Stimulated activated CD4-positive, alpha-beta T cell treated with anti-CD3 and anti-CD28 coated beads, Interleukin-4, amount 100 ng/mL, for 48 hours (primary cell): ENCODE measurements at places on chromosomes 12 and 14.
A peak's percentile ranks its signal among the peaks of the same experiment; 100 is the strongest.

- DNase-seq, result peak; percentile 85
Measured at GRCh38 chr12:569803-570434, 93.3 kb downstream of the NINJ2 start.

DNA sequence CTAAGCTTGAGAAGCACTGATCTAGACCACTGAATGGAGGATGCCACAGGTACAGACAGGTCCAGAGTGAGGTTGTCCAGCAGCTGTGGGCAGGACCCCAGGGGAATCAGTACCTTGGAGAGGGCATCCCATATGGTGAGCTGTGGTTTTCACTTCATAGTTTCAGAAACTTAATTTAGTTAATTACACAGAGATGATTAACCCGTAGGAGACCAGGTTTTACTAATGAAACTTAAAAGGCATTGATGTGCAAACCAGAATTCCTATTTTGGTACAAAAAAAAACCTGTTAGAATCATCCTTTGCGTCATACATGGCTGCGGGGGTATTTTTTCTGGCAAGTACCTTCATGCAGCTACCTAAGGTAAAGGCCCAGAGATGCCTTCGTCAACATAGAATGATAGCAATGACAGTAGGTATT is 159.3 kb downstream of the DACT1 start:
- DNase-seq, result no peak

DNA sequence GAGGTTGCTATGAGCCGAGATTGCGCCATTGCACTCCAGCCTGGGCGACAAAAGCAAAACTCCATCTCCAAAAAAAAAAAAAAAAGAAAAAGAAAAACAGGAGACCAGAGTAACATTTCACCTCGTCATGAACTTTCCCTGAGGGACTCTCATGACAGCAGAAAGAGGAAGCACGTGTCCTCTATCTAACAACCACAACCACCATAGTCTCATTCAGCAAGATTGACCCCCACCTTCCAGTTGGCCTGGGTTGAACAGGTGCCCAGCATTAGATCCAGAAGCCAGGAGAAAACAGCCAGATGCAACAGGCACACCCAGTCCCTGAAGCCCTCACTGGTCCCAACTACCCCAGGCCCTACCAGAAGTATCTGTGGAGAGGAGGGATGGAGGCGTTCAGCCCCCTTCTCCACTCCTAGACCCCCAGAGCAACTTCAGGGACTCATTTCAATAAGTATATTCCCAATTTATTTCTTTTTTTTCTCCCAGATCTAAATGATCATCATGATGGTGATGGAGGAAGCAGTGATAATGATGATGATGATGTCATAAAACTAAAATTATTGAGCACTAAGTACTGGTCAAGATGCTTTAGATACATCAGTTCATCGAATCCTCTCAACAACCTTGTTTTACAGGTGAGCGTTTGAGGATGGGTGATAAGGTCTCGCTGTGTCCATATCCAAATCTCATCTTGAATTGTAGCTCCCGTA is 235.0 kb downstream of the EFCAB11 start:
- no peak for DNase-seq

DNA sequence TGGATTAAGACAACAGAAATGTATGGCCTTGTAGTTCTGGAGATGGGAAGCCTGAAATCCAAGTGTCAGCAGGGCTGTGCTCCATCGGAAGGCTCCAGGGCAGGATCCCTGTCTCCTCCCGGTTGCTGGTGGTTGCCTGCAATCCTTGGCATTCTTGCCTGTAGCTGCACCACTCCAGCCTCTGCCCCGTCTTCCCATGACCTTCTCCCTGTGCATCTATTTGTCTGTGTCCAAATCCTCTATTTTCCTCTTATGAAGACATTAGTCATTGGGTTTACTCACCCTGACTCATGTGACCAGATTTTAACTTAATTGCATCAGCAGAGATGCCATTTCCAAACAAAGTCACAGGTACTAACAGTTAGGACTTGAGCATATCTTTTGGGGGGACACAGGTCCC is 15.1 kb downstream of the TUNAR start:
- DNase-seq, result no peak

DNA sequence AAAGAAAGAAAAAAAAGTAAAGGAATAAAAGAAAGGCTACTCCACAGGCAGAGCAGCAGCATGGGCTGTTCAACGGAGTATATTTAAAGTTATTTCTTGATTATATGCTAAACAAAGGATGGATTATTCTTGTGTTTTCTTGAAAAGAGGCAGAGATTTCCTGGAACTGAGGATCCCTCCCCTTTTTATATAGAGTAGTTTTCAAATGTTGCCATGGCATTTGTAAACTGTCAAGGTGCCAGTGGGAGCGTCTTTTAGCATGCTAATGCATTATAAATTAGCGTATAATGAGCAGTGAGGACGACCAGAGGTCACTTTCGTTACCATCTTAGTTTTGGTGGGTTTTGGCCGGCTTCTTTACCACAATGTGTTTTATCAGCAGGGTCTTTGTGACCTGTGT is 383.0 kb downstream of the PCNX1 start:
- no peak for DNase-seq

GRCh38 chr14:69880044-69880487 is 850 bp downstream of the SMOC1 start:
- DNase-seq, result no peak

- no peak for DNase-seq
Measured at GRCh38 chr14:24232645-24233537, at the start of gene GMPR2. GMPR2 (plus strand) TSS chr14:24232929; CDS start chr14:24233254, 325 bp downstream.

GRCh38 chr14:74832849-74833248 is 43.1 kb downstream of the PROX2 start:
- no peak for DNase-seq

- peak; percentile 43 for DNase-seq
Measured at GRCh38 chr12:12788675-12789368, 3.4 kb downstream of the APOLD1 start.

- no peak for DNase-seq
Measured at GRCh38 chr12:26135010-26135420, 10.2 kb upstream of the BHLHE41 start.

DNA sequence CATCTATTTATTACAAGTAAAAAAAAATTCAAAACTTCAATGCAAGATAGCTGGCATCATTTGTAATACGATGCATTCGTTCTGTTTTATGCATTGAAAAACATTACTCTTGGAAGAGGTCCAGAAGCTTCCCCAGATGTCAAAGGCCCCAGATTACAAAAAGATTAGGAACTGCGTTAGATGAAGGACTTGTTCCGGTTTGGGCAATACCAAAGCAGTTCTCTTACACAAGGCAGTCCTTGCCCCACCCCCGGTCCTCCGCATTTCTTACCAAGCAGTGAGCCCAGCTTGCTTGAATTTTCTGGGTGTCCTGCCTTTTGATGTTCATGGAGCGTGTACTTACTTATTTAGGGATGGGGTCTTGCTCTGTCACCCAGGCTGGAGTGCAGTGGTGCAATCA is 4.8 kb upstream of the HVCN1 start:
- DNase-seq, result no peak

GRCh38 chr14:24093207-24093900 is 757 bp upstream of the PCK2 start:
- DNase-seq, result no peak

DNA sequence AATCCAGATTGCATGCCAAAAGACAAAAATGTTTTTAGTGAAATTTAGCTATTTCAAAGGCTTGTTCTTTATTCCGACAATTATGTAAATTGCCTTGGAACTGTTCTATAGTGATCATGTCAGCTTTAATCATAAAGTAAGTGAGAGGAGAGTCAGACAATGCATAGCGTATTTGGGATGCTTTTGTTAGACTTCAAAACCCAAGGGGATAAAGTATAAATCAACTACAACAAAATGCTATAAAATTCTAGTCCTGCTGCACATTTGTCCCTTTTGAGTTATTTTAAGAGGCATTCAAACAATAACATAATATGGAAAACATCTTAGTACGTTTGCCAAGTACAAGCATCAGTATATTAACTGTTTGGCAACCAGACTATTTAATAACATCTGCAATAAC is 11.3 kb downstream of the RTRAF start:
- no peak for DNase-seq

- no peak for DNase-seq
Measured at GRCh38 chr12:46380022-46380796, 7.6 kb upstream of the SLC38A2 start.

DNA sequence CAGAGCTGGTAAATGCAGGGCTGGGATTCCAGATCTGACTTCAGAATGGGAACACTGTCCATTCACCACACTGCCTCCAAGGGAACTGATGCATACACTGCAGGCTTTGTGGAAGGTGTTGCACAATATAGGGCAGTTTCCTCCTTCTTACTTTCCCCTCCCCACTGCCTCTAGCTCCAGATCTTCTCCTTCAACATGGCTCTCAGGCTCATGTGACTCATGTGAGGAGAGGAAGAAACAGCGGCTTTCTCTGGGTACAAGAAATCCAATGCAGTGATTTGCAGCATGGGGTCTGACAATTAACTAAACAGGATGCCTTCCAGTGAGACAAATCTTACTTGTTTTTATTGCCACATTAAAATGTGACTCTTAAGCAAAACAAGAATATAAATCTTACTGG is 447.6 kb upstream of the CCDC196 start:
- DNase-seq, result no peak

- no peak for DNase-seq
Measured at GRCh38 chr12:3134126-3134525, 56.9 kb downstream of the TSPAN9 start.

- no peak for DNase-seq
Measured at GRCh38 chr12:46222636-46223035, 46.2 kb downstream of the SLC38A1 start.

DNA sequence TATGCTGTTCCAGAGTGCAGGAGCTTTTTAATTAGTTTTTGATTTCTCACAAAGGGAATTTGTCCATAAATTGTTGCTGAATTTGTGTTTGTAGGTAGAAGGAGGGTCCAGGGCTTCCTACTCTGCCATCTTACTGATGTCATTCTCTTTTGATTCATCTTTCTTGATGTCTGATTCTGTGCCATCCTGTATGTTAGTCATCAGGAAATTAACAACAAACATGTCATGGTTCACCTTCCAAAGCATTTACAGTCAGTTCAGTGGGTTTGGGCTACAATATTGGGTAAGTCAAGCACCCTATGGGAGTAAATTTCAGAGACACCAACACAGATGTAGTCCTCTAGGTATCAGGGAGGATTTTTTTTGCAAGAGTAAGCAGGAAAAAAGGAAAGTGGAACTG is 135.2 kb upstream of the SLC38A2 start:
- no peak for DNase-seq

DNA sequence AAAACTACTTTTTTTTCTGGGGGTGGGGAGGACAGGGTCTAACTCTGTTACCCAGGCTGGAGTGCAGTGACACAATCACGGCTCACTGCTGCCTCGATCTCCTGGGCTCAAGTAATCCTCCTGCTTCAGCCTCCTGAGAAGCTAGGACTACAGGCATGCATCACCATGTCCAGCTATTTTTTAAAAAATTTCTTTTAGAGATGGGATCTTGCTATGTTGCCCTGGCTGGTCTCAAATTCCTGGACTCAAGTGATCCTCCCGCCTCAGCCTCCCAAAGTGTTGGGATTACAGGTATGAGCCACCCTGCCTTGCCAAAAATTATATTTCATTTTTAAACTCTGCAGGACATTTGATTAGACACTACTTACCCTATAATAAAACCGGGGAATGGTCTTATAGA is 5.5 kb downstream of the PPP2R3C start:
- DNase-seq, result no peak

DNA sequence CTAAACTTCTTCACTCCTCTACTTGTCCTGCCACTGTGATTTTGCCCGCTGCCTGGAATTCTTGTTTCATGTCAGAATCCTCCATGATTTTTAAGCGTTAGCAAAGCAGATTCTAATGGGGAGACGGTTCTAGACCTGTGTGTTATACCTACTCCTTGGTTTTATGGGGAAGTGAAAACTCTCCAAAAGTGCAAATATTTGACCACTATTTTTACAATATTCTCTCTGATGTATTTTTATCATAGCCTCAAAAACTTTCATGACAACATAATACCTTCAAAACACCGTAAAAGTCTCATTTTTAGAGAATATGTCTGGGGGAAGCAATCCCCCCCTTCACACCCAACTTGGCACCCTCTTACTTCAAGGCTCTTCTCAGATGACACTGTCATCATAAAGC is 12.9 kb upstream of the KRAS start:
- no peak for DNase-seq

- no peak for DNase-seq
Measured at GRCh38 chr14:93788543-93789227, 400 bp upstream of the PRIMA1 start.

DNA sequence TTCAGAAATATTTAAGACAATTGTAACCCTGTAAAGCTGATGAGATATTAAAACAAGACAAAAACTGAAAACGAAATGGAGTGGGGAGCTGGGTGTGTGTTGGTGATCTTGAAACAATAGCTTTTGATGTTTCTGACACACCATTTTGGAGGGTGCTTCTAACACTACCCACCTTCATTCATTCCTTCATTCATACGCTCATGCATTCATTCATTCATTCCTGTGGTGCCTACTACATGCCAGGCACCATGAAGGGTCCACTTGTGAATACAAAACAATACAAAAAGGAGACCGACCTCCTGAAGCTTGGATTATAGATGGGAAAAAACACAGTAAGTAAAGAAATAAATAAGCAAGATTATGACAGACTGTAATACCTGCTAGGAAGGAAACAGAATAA is 60.5 kb downstream of the FOXN3 start:
- no peak for DNase-seq

DNA sequence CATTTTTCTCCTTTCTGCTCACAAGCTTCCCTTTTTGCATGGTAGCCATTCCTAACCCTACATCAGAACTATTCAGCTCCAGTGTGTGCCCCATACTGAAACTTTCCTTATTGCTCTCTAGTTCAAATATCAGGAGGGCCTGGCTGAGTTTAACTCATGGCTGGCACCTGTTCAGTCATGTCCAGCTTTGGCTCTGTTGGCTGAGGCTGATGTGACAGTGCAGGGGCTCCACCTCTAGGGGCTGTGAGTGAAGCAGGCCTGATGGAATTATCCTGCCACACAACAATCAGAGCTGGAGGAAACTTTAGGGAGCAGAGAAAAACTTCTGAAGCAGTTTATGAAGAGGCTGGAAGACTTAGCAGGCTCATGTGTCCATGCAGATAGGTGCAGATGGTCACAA is 8.5 kb downstream of the COQ6 start:
- no peak for DNase-seq

DNA sequence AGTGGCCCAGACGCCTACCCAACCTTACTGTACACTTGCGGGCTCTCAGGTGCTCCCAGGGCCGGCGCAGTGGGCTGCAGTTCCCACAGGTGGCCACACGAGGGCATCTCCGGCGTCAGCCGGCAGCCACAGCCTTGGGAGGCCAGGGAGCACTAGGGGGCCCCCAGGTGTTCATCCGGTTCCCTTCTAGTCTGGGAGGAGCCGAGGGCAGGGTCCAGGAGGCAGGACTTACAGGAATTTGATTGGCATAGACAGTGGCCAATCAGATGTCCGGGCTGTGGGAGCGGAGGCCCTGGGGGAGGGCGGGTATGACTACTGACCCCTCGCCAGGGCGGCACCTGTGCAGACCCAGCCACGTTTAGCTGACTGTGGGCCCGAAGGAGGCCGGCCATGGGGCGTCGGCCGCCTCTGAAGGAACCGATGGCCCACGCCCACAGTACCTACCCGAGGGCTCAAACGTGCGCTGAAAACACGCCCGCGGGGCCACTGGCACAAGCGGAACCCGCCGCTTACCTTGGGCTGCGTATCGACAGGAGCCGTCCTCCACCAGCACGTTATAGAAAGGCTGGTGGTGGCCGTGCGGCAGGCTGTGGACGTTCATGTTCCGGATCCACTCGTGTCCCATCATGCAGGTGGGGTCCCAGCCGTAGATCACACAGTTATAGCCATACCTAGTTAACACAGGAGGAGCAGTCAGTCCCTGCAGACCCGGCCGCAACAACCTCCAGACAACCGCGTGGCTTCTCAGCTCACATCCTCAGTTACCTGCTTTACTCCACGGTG is 34.8 kb downstream of the FBXO21 start:
- peak; percentile 82 for DNase-seq
